ENCODE measurements at places on chromosomes 16 and 17. TPM values are rescaled to one million over a fixed set of nuclear protein-coding genes. Genes with fewer than 3 reads are reported as not detected.

Gene WWOX
- 29.7 TPM for total RNA-seq

Gene SPATA32
- 0.18 TPM for total RNA-seq

Gene TBX4
- not detected for total RNA-seq

Gene RFNG
- total RNA-seq = 41.0 TPM

Gene CMTM3
- 104 TPM for total RNA-seq

Gene PLA2G10
- not detected for total RNA-seq

DNA sequence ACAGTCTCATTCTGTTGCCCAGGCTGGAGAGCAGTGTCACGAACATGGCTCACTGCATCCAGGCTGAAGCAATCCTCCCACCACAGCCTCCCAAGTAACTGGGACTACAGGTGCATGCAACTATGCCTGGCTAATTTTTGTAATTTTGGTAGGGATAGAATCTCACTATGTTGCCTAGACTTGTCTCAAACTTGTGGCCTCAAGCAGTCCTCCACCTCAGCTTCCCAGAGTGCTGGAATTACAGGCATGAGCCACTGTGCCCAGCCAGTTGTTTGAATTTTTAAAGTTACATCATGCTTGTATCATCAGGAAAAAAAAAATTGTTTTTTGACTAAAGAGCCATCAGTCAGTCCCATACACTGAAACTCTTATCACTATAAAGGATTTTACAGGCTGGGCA, 17.1 kb upstream of the VPS4A start:
- no peaks in the 10 kb centered on the region for H3K36me3 ChIP-seq
- H3K4me1 ChIP-seq = no peaks in the 10 kb centered on the region
- H3K4me3 ChIP-seq = no peak overlapping the region
- peak overlapping the region; percentile 20 for H3K27ac ChIP-seq

- no peak for DNase-seq
- no peak overlapping the region for H3K4me3 ChIP-seq
- H3K4me1 ChIP-seq = no peaks in the 10 kb centered on the region
- H3K36me3 ChIP-seq = no peaks in the 10 kb centered on the region
Measured at GRCh38 chr16:77969861-77970260, 52.5 kb upstream of the CLEC3A start.

- H3K27ac ChIP-seq = peak overlapping the region; percentile 23
- H3K4me3 ChIP-seq = no peak overlapping the region
- peaks cover 51% of the 10 kb centered on the region for H3K4me1 ChIP-seq
- no peaks in the 10 kb centered on the region for H3K36me3 ChIP-seq
- no peak for DNase-seq
Measured at GRCh38 chr16:89335803-89336485, 118.4 kb downstream of the ZNF778 start.

DNA sequence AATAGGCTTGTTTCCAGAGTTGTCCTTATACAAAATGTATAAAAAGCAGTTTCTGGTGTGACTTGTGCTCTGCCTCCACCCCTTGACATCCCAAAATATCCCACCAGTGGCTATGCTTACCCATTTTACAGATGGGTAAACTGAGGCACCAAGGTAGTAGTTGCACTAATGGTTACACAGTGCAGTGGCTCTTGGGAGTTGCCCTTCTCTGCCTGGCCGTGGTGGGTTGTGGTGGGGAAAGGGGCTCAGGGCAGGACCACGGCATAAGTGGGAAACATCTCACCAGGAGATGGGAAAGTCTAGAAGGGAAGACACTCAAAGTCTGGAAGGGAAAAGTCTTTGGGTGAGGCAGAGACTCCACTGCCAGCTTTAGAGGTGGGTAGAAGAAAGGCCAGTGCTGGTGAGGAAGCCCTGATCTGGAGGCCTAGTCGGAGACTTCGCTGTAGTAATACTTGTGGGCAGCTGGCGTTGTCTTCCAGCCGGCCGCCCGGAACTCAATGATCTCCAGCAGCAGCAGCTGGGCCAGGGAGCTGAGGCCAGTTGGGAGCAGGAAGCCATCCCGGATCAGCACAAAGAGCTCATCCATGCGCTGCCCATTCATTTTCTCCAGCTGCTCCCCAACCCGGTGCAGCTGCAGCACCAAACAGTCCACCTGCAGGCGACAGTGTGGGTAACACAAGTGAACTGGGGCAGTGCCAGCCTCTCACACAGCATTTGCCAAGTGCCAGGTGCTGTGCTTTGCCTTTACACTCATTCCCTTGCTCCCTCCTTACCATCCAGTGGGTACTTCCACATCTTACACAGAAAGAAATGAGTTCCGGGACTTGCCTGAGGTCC, 4.5 kb downstream of the MIF4GD start:
- no peak overlapping the region for H3K27ac ChIP-seq
- no peak for DNase-seq
- H3K36me3 ChIP-seq = peaks cover 13% of the 10 kb centered on the region

DNA sequence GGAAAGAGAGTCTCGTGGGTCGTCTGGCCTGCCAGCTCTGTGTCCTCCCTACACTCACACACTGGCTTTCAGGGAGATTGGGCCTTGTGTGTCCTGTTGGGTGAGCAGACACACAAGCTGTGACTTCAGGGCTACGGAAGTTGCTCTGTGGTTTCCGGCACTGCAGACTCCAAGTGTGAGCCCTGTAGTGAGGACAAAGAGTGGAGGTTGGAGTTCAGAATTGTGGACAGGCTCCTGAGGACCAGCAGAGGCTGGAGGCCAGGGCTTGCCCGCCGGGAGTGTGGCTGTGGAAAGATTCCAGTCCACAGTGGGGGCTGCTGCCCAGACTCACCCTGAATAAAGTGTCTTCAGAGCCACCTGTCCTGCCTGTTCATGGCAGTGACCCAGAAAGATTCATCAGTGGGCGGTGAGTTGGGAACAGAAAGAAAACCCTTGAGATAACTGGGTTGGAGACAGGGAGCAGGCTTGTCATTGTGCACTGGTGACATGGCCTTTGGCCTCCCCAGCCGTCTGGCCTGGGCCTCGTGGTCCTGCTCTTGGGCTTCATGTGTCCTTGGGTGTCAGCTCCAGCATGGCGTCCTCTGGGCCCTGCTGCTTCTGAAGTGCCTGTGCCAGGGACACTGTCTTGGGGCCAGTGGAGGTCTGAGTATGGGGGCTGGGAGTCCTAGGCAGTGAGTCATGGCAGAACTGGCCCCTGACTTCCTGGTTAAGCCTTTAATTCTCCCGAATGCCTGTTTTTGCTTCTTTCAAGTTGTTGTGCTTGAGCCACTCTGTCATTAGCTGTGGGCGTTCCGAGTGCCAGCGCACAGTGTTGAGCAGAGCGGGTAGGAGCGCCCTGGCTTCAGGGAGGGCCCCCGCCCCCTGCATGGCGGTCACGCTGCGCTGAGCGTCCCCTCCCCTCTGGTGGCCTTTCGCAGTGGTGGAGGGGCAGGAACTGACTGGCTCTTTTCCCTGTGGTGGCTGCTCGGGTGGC, 19.9 kb upstream of the ZNF750 start:
- DNase-seq = no peak
- H3K27ac ChIP-seq = peak overlapping the region; percentile 63
- H3K4me3 ChIP-seq = no peak overlapping the region
- H3K36me3 ChIP-seq = peaks cover 7% of the 10 kb centered on the region
- H3K4me1 ChIP-seq = peaks cover 39% of the 10 kb centered on the region
- no peaks in the 10 kb centered on the region for H3K27me3 ChIP-seq

DNA sequence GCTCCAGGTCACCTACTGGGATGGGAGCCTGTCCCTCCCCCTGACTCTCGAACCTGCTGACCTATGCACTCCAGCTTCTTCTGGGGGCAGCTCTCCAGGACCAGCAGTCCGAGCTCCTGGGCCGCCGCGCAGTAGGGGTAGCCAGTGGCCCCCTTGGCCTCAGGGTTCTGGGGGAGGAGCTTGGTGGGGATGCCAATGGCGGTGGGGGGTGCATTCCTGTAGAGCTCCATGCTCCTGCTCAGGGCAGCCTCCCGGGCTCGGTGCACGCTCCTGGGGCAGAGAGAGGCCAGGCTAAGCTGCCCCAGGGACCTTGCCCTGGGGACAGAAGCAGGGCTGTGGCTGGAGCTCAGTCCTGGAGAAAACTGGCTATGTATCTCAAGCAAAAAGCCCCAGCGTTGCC, 7.7 kb upstream of the SPATA2L start:
- H3K36me3 ChIP-seq = no peaks in the 10 kb centered on the region
- H3K27ac ChIP-seq = no peak overlapping the region

GRCh38 chr17:68657576-68657975, 56.4 kb upstream of the FAM20A start:
- H3K27ac ChIP-seq = no peak overlapping the region
- DNase-seq = no peak
- no peak overlapping the region for H3K4me3 ChIP-seq
- H3K27me3 ChIP-seq = peaks cover 8% of the 10 kb centered on the region
- no peaks in the 10 kb centered on the region for H3K36me3 ChIP-seq
- no peaks in the 10 kb centered on the region for H3K4me1 ChIP-seq

DNA sequence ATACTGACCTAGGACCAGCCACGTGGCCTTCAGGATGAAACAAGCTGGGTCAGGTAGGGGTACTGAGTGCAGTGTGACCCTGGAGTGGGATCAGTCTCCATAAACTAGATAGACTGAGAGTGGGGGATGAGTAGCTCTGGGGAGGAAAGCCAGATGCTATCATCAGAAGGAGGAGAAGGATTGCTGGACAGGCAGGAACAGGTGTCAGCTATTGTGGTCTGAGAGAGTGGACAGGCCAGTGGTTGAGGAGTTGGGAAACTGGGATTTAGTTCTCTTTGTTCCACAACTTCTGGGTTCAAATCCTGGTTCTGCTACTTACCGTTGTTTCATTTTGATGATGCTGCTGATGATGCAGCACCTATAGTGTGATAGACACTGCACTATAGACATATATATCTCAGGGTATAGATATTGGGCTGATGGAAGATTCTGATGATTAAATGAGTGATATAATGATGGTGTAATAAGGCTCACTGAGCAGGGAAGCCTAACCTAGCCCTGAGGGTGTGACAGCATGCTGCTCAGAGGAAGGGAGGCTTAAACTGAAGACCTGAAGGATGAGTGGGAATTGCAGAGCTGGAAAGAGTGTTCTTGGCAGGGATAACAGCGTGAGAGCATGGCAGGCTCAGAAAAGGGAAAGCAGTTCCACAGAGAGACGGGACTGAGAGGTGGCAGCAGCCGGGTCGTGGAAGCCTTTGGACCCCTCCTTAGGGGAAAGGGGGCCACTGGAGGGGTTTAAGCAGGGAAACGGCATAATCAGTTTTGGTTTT, 66.0 kb downstream of the SNX20 start:
- H3K27me3 ChIP-seq = peaks cover 29% of the 10 kb centered on the region
- no peak overlapping the region for H3K27ac ChIP-seq
- H3K4me1 ChIP-seq = peaks cover 17% of the 10 kb centered on the region
- H3K36me3 ChIP-seq = no peaks in the 10 kb centered on the region
